ENCODE measurements at places on chromosomes 4 and X.

GRCh38 chrX:131854581-131854980 is 168.5 kb upstream of the STK26 start:
- no peak for DNase-seq

- DNase-seq: no peak
These were observed 29.9 kb upstream of the GAB1 start for GRCh38 chr4:143306788-143307187.

DNA sequence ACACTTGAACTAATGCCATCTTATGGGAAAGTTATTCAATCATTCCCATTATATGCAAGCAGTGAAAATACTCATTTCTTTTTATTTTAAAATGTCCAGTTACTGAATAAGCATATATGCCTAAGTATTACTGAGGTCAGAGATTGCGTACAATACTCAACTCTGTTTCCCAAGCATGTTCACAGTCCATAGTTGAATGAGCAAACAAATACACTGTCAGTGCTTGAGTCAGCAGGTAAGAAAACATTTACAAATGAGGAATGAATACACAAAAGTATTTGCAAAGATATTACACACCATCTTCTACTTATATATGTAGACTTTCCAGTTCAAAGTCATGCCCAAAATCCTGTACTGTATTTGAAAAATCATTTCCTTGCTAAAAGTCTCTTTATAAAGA is 74.1 kb downstream of the TSPAN5 start:
- no peak for DNase-seq

DNA sequence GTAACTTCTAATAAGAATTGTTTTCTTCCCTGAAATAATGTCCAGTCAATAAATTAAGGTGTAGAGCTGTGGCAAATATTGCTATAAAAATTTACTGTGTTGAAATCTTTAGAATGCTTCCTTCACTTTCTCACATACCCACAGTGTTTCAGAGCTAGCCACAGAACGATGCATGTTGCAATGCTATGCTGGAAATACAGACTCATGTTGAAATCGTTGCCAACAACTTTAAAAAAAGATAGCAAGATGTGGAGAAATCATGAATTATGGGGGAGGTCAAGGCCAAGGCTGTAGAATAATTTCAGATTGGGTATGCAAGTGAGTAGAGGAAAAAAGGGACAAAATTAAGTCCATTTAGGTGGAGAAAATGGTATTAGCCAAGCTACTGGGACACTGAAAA is 204.8 kb downstream of the VEGFC start:
- DNase-seq: no peak

- no peak for DNase-seq
These were observed 49.5 kb downstream of the SHISA3 start for GRCh38 chr4:42446823-42447222.
